ENCODE measurements at places on chromosomes 1 and 21.
A peak's percentile ranks its signal among the peaks of the same experiment; 100 is the strongest.

DNA sequence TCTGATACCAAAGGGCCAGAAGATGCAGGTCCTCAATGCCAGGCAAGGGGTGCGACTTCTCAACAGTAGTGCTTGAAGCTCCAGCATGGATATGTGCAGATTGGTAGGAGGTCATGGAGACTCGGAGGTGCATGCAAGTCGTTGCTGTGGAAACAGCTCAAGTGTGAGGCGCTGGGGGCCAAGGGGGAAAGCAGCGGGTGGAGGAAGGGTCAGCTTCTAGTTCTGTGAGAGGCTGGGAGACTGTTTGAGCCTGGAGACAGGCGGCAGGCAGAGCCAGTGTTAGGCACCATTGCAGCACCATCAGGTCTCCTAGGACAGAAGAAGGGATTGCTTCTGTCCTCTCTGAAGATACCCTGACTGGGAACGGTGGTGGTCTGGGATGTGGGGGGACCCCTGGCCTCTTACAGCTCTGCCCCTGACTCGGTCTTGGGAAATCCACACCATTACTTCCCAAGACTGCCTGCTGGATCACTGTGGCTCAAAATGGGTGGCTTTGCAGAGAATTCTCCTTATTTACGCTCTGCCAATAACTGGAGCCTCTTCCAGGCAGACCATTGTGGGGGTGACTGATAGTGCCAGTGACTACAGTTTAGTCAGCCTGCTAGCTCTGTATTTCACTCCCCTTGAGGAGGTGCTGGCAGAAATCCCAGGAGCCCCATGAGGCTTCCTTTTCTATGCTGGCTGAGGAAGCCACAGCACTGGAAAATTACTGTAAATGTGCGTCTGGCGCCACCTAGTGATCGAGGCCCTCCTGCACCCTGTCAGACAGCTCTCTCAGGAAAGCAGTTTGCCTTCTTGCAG is 46.3 kb upstream of the VANGL1 start:
- DNase-seq: peak; percentile 33

DNA sequence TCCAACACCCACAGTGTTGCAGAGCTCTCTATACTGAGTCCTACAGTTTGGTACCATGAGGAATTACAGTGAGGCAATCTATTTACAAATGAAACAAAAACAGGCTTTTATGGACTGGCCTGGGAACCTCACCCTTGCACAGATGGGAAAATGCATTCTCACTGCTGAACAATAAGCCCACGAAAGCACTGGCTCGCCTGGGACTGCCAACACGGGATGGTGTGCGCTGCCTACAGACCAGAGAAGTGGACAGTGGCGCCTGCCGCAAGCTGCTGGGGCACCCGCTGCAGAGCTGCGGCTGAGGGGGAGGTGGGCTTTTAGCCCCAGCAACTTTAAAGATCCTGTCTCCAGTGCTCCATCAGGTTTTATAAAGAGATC is 28.5 kb upstream of the ABCG1 start:
- no peak for DNase-seq

DNA sequence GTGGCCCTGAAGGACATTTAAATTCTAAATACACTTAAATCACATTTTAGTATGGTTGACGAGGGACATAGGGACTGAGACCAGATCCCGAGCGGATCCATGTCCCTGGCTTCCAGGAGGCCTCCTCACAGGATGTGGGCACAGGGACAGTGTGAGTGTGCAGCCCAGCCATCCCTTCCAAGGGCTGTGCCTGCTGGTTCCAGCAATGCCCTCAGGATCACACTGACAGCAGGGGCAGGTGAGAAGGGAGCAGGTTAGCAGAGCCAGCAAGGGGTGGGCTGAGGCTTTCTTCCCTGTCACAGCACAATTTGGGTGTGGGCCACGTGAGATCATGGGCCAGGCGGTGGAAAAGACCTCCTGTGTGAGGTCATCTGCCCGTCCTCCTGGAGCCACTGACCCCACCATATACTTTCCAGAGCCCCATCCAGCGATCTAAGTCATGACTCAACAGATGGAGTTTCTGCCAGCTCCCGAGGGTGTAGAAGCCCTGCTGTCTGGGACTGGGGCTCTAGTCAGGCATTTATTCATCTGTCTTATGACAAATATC is 37.0 kb upstream of the PRSS38 start:
- DNase-seq: no peak

DNA sequence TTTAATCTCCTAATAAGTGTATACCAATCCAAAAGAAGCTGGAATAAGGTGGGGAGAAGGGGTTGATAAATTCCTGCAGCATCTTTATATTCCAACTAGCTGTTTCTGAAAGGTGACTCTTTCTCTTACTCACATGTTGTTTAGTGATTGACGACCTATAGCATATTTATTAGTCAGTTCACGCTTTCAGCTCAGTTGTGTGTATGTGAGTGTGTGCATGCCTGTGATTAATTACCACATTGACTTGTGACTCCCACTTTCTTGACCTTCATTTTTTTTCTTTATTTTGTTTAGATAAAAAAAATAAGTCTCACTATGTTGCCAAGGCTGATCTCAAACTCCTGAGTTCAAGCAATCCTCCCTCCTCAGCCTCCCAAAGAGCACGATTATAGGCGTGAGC is 44.4 kb downstream of the ATP2B4 start:
- DNase-seq: no peak

- no peak for DNase-seq
Measured at GRCh38 chr1:235910357-235911299, 43.9 kb upstream of the LYST start.

Data from immature natural killer cell (primary cell).